A549 treated with DMSO at 1 μM for 4 hours (cell line): ENCODE measurements at places on chromosomes 3 and 15. TPM values are rescaled to one million over a fixed set of nuclear protein-coding genes. Genes with fewer than 3 reads are reported as not detected.

The SAMD7 gene
- not detected in 5 replicates for total RNA-seq

The NRG4 gene
- total RNA-seq: 0.81 to 2.6 TPM (median 1.1 TPM) in 5 replicates

The BBS4 gene
- total RNA-seq: 16.5 to 23.4 TPM (median 20.5 TPM) in 5 replicates

The PAK6 gene
- 0.14 to 0.56 TPM (median 0.31 TPM) in 5 replicates for total RNA-seq

The FSD2 gene
- total RNA-seq: not detected in 5 replicates

The FSIP1 gene
- total RNA-seq: 0.40 to 0.73 TPM (median 0.64 TPM) in 5 replicates

The SPINT1 gene
- 0.79 to 1.1 TPM (median 0.85 TPM) in 5 replicates for total RNA-seq
